Fibroblast of skin of left quadriceps (primary cell): ENCODE measurements at places on chromosomes 16 and 17.
A peak's percentile ranks its signal among the peaks of the same experiment; 100 is the strongest.

DNA sequence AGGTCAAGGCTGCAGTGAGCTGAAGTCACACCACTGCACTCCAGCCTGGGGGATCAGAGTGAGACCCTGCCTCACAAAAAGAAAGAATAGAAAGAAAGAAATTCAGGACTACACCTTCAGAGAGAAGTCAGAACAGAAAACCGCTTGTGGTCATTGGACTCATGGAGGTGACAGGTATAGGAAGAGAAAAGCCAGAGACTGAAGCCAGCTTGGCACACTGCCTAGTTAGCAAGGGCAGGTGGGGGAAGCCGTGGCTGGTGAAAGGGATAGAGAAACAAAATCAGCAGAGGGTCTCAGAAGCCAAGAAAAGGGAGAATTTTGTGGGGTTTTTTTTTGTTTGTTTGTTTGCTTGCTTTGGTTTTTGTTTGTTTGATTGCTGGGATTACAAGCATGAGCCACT lies 32.9 kb upstream of the SKAP1 start:
- no peak for DNase-seq

DNA sequence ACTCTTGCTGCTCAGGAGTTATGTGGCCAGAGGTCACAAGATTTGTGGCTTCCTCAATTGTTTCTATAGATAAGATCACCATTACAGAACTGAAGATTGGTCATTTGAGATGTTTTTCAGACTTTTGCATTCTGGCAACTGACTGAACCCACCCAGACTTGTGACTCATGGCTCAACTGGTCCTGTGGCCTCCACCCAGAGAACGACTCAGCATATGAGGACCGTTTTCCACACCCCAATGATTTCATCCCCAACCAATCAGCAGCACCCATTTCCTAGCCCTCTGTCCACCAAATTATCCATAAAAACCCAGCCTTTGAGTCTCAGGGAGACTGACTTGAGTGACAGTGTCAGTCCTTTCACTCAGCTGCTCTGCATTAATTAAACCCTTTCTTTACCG lies 143.2 kb upstream of the ASIC2 start:
- DNase-seq: peak; percentile 3

DNA sequence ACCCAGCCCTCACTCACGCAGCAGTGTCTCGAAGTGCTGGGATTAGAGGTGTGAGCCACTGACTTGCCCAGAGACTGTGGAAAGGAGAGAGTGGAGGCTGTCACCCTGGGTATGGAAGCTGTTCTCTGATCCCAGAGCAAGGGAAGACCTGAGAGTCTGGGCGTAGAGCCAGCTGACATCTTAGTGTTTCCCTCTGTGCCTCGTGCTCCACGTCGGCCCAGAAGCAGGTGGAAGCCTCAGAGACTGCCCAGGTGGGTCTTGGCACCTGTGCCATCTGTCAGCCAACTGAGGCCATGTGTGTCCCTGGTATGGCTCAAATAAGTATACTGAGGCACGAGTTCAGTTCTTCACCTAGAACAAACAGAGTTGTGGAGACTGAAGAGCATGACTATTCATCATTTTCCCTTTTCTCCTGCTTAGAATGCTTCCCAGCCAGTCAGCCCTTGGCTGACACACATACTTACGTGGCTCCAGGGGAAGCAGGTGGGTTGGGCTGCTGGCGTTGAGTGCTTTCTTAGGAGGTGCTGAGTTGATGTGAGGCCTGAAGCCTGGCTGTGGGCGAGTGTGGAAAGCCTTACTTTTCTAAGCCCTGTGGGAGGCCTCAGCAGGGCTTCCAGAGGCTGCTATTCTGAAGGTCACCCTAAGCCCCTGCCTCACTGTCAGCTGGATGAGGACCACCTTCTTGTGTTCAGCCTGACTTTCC lies 8.1 kb downstream of the CTRL start:
- DNase-seq: no peak

GRCh38 chr17:16938031-16938430 lies 33.9 kb downstream of the TNFRSF13B start:
- no peak for DNase-seq

GRCh38 chr16:88306860-88307545 lies 75.8 kb upstream of the ZNF469 start:
- peak; percentile 96 for DNase-seq

DNA sequence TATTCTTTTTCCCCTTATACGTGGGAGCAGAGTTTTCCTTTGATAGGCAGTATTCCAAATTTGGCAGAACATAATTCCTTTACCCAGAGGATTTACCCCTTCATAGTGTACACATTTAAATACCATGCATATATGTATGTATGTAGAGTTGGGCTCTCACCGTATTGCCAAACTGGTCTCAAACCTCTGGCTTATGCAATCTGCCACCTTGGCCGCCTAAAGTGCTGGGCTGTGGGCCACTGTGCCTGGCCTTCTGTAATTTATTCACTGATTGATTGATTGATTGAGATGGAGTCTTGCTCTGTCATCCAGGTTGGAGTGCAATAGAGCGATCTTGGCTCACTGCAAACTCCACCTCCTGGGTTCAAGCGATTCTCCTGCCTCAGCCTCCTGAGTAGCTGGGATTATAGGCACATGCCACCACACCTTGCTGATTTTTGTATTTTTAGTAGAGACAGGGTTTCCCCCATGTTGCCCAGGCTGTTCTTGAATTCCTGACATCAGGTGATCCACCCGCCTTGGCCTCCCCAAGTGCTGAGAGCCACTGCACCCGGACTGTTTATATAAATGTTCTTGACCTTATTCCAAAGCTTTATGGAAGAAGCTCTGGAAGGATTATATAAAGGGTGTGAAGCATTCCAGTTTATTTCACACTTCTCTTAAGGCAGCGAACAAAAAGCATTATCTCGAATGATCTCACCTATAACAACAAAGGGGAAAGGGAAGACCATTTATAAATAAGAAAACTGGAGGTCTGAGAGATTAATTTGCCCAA lies 14.9 kb downstream of the GLG1 start:
- no peak for DNase-seq

DNA sequence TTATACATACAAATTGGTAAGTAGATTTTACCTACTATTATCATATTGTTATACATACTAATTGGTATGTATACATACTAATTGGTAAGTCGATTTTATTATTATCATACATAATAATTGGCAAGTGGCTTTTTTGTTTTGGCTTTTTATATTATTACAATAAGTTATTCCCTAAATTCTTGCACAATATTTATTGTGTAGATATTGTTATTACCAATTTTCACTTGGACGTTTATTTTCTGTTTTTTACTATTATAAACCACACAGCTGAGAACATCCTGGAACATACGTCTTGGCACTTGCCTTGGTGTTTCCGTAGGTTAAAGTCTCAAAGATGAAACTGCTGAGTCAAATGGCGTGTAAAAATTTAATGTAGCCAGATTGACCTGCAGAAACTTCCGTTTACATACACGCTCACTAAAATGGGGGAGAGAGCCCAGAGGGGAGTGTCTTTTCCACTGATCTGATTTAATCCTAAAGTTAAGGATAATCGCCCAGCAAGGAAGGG lies 18.9 kb downstream of the GNGT2 start:
- no peak for DNase-seq

- no peak for DNase-seq
Observed at GRCh38 chr16:77663711-77664110, 58.6 kb upstream of the NUDT7 start.

- DNase-seq: no peak
Observed at GRCh38 chr16:23052908-23053580, 96.2 kb downstream of the USP31 start.

DNA sequence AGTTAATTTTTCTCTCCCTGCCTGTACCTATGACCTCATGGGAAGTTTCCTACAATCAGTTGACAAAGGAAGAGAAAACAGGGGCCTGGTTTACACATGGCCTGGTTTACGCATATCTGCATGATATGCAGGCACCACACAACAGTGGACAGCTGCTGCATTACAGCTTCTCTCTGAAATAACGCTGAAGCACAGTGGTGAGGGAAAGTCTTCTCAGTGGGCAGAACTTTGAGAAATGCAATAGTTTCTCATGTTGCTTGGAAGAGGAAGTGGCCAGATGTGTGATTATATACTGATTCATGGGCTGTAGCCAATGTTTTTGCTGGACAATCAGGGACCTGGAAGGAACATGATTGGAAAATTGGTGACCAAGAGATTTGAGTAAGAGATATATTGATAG lies 324.1 kb upstream of the GOT2 start:
- no peak for DNase-seq

- no peak for DNase-seq
Observed at GRCh38 chr17:15086776-15087295, 178.3 kb downstream of the PMP22 start.

DNA sequence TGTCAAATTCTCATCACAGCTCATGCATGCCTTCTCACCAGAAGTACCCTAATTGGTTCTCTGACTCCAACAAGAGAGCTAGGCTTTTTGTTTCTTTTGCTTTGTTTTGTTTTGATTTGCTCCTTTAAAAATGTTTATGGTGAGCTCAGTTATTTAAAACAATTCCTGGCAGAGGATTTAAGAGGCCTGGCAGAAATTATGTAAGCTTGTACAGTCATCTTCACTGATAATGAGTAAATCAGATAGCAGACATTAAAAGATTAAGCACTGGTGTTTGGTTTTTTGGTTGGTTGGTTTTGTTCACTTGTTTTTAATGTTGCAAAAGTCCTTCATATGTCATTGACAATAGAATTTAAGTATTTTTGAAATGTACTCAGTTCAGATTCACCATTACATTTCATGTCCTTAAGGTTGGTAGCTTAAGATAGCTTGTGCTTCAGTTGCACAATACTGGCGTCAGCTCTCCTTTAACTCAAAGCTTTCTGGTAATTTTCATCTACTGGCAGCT lies 378.9 kb downstream of the CDH13 start:
- DNase-seq: no peak

DNA sequence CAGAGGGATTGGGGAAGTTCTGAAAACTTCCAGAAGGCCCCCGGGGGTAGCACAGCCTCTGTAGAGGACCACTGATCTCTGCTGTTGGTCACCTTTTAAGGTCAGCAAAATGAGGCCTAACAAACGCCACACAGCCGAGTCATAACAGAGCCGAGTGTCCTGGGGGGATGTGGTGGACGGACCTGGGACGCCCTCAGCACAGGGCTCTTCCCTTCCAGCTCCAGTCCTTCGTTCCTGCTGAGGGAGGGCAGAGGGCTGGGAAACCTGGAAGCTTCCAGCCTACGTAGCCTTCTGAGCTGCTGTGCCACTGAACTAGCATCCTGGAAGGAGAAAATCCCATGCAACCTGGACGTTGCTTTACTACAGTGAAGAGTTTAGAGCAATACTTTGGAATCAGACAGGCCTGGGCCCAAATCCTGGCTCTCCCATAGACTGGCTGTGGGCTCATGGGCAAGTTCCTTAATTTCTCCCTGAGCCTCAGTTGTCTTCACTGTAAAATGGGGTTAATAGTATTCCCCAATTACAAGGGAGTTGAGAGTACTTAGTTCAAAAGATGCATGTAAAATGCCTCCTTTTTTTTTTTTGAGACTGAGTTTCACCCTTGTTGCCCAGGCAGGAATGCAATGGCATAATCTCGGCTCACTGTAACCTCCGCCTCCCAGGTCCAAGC lies 34.4 kb upstream of the ZCCHC14 start:
- no peak for DNase-seq

DNA sequence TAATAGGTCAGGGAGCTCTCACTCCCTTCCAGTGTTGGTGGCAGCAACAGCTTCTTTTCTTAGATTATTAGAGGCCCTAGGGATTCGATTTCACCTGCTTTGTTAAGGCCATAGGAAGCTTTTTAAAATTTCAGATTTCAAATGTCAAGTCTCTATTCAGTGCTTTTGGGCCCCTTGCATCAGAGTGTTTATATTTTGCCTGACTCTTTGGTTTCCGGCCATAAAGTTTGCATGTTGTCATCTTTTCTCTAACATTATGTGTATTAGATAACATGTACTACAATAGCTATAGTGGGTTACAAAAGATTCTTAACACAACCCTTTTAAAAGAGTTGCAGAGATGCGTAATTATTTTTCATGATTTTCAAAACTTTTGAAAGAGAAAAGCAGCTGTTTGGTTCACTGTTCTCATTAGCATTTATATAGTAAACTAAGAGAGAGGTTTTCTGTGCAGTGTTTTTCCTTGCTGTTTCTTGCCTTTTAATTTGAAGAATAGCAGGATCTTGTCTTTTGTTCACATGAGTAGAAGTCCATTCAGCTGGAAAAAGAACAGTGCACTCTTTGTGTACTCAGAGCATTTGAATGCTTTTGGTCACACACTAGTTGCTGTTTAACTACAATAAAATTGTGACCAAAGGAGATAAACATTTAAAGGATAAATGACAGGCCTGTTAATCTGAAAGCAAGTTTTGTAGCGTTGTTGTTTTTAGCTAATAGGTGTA lies 52.5 kb downstream of the FTO start:
- no peak for DNase-seq

GRCh38 chr16:35743101-35743692 lies 2283.8 kb downstream of the TP53TG3F start:
- DNase-seq: no peak

GRCh38 chr16:52597073-52597771 lies 50.3 kb upstream of the TOX3 start:
- no peak for DNase-seq

DNA sequence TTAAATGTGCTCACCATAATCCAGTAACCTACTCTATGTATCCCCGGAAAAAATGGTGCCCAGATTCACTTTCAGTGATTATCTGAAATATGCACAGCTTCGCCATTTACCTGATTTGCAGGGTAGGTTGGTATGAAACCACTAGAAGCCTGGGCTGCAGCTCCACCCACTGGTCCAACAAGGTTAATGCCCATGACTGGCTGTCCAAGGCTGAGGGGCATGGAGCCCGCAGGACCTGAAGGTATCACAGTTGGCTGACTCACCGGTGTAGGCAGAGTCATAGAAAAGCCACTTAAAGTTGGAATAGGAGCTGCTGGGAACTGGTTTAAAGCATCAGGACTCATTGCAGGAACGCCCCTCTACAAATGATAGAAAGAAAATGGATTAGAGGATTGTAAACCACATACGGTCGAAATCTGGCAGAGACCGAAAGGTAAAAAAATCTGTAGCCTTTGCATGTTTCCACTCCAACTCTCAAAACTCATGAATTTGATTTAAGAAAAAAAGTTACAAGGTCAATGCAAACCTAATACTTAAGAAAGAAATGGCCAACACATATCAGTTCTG lies 38.6 kb downstream of the SYNRG start:
- DNase-seq: peak; percentile 4

- no peak for DNase-seq
Observed at GRCh38 chr16:4566144-4566543, 10.0 kb downstream of the C16orf96 start.

DNA sequence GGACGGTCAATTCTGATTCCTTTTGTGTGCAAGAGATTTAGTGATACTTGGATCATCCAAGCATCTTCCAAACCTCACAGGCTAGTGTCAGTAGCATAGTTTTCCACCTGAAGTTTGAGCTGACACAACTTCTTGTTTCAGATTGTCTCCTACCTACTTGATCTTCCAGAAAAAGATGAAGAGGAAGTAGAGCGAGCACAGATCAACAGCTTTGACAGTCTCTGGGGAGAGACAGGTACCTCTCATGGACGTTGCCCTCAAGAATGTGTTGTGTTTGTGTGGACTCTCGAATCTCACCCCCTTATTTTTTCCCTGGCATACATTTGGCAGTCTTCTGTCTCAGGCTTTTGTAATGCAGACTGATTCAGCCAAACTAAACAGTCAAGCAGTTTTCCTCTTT lies 47.4 kb downstream of the CYB561 start:
- DNase-seq: no peak

- no peak for DNase-seq
Observed at GRCh38 chr17:17729620-17730249, 48.5 kb downstream of the RAI1 start.

GRCh38 chr17:30366536-30366935 lies 12.2 kb upstream of the CPD start:
- DNase-seq: no peak
